ENCODE measurements at places on chromosomes 12 and 14.
A peak's percentile ranks its signal among the peaks of the same experiment; 100 is the strongest.

GRCh38 chr14:91339671-91340369 lies 77.8 kb downstream of the CCDC88C start:
- no peak for DNase-seq

DNA sequence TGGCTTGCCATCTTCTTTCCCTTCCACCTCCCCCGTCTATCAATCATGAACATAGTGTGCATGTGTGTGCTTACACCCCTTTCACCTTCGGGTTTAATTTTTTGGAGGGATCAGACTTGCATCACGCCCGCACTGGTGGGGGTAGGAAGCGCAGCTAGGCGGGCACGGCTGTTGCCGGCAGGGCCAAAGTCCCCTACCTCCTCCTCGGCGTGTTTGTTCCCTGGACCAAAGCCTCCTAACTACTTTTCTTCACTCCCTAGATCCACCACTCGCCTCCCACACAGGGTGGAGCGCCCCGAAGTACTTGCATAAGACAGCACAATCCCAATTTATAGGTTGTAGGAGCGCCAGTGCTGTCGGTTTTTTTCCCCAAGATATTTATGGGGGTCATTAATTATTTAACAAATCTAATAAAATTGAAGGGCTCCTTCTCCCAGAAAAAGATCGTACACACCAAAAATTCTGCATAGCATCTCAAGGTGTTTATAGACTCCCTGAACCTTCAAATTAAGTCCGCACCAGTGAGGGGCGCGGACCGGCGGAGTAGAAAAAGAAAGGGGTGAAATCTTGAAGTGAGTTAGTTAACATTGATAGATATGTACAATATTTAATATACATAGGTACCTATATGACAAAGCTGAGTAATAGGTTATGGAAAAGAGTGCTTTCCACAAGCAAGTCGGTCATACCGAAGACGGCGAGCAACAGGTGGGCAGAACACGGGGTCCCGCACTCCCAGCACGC lies 717 bp downstream of the PKP2 start:
- peak; percentile 49 for DNase-seq

GRCh38 chr14:99755068-99755405 lies 38.2 kb upstream of the EML1 start:
- DNase-seq = no peak

- no peak for DNase-seq
These were observed 90.4 kb upstream of the OTX2 start for GRCh38 chr14:56900726-56901125.

- no peak for DNase-seq
These were observed at the start of gene GMPR2 for GRCh38 chr14:24232645-24233537. TSS of gene GMPR2 (plus strand) at chr14:24232929. CDS start at chr14:24233254, 325 bp downstream.

Measured in neural progenitor cell (in vitro differentiated cells).